ENCODE measurements at places on chromosomes 11 and 22.

DNA sequence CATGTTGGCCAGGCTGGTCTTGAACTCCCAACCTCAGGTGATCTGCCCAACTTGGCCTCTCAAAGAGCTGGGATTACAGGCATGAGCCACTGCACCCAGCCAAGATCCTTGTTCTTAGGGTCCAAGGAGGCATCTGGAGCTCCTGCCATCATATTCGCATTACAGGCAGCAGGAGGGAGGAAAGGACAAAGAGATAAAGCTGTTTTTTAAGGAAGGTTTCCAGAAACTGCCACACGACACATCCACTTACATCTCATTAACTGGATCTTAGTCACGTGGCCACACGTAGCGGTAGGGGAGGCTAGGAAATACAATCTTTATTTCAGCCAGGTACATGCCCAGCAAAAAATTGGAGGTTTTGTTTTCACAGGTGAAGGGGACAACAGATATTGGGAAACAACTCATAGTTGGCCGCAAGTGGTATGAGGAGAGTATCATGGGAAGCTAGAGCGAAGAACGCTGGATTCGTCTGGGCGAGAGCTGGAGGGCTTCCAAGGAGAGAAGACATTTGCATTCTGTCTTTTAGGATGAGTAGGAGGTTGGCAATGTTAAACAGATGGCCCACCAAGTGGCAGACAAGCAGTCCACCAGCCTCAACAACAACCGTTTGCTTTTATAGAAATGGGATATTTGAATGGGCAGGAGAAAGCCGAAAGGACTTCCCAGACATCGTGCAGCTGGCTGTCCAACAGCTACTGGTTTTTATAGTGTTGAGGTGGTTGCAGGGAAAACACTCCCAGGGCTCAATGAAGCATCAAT lies 39.2 kb upstream of the DMC1 start:
- no peak for DNase-seq

- no peak for DNase-seq
These were observed 79.9 kb upstream of the RAB1B start for GRCh38 chr11:66188580-66188979.

- peak; percentile 24 for DNase-seq
These were observed 53.3 kb upstream of the CLDN5 start for GRCh38 chr22:19577422-19577966.

DNA sequence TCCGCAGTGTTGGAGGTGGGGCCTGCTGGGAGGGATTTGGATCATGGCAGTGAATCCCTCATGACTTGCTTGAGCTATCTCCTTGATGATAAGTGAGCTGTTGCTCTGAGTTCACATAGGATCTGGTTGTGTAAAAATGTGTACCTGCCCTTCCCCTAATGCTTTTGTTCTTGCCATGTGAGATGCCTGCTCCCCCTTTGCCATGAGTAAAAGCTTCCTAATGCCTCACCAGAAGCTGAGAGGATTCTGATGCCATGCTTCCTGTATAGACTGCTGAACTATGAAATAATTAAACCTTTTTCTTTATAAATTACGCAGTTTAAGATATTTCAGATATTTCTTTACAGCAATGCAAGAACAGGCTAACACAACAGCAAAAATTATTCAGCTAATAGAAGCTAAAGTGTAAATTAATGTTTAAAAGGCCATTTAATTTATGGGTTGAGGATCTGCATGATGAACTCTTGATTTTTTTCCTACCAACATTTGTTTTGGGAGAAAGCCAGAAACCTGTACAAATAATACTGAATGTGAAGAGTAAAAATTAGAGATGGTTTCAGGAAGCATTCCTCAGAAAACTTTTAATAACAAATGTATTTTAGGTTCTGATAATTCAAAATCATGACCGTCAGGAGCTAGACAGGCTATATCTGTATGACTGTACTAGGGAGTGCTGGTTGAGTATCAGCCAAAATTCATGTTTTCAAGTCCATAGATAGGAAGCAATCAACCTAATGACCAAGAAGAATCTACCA lies 177.5 kb upstream of the GRIA4 start:
- DNase-seq = no peak

GRCh38 chr11:132254906-132255305 lies 884.5 kb downstream of the NTM start:
- no peak for DNase-seq

- DNase-seq = no peak
These were observed 16.0 kb upstream of the LINC01488 start for GRCh38 chr11:69465236-69466000.

DNA sequence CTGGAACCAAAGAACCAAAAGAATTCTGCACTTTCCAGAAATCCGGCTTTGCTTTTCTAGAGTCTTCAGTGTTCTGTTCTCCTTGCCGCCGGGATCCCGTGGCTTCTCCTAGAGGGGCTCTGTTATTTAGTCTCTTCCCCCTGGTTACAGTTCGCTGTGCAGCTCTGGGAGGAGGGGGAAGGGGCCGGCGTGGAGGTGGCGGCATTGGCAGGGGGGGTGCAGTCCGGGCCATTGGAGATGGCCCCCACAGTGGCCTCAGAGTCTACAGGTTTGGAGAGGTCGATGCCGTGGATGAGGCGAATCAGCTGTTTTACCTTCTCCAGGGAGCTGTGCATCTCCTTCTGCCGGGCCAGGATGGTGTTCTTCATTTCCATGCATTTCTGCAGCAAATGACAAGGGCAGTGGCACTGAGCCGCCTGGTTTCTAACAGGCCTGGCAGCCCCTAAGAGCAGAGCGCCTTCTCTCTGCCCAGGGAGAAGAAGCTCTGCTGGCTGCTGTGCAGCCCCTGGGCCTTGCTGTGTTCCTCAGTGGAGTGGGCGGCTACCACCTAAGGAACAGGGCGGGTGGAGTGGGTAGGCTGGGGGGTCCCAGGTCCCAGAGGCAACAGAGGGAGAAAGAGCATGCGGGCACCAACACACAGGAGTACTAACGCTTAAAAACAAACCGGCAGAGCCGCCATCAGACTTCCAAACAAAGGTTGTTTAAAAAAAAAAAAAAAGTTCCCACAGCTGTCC lies 11.6 kb downstream of the LARGE2 start:
- DNase-seq = no peak

GRCh38 chr11:47242596-47243192 lies 5.9 kb downstream of the ACP2 start:
- no peak for DNase-seq

- DNase-seq = no peak
These were observed 51.6 kb downstream of the GRAMD1B start for GRCh38 chr11:123481640-123482039.

DNA sequence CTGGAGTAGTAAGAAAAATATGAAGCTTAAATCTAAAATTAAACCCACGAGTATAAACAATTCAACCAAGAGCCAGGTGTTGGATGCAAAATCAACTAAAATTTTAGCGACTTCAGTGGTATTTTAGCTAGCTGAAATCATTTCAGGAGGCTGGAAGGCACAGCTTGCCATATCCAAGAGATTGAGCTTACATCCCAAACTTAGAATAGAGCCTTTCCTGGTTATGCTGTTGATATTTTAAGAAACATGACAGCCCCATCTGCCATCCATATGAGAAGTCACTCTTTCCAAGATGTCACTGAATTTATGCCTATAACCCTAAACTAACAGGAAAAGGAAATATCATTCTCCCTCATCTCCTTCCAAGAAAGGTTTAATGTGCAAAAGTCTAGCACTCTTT lies 334.0 kb downstream of the KCNA4 start:
- DNase-seq = no peak

DNA sequence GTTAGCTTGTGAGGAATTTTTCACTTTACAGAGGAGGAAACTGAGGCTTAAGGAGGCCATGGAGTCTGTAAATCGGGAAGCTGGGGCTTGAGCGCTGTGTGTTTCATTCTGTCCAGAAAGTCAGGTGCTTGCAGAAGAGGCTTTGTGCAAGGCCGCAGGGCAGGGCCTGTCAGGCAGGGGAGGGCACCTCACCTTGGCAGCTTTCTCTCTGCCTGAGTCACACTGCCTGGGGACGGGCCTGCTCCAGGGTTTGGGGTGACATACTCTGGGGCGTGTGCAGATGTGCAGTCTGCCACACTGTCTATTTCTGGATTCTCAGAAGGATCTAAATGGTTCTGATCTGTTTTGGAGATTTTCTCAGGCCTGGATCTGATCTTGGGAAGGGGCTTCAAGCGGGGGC lies 8.4 kb downstream of the INCENP start:
- no peak for DNase-seq

- DNase-seq = no peak
These were observed 25.9 kb upstream of the FBLN1 start for GRCh38 chr22:45476814-45477213.

DNA sequence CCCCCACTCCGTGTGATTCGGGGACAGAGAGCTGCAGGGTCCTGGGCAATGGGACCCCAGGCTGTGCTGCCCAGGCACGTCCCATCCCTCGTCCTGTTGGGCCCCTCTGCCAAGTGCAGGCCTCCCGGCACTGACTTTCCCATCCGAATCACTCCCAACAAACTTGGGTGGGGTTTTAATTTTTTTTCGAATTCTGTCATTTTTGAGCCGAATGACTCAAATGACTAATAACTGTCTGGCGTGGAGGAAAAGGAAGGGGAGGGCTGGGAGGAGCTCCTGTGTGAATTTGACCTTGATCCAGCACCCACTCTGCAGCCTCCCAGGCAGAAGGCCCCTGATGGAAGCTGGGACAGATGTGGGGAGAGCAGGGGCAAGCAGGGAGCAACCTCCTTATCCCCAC lies 1173.2 kb downstream of the BRD1 start:
- DNase-seq = no peak

- no peak for DNase-seq
These were observed 15.4 kb downstream of the PPM1F start for GRCh38 chr22:21937041-21937820.

DNA sequence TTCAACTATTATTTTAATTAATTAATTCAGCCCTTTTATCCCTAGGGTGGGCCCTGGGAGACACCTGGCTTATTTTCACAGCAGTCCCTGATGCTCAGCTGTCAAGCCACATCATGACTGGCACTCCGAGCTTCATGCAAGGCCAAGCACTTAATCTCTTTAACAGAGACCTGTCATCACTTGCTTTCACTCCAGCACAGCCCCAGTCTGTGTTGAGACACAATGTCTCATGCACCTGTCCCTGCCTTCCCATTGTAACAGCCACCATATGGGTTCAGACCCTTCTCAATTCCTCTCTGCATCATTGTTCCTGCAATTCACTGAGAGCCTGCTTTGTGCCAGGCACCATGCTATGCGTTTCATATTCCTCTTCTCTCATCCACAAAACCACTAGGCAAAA lies 222.2 kb upstream of the TENM4 start:
- no peak for DNase-seq

GRCh38 chr11:105155679-105156078 lies 16.1 kb upstream of the CARD18 start:
- peak; percentile 17 for DNase-seq

DNA sequence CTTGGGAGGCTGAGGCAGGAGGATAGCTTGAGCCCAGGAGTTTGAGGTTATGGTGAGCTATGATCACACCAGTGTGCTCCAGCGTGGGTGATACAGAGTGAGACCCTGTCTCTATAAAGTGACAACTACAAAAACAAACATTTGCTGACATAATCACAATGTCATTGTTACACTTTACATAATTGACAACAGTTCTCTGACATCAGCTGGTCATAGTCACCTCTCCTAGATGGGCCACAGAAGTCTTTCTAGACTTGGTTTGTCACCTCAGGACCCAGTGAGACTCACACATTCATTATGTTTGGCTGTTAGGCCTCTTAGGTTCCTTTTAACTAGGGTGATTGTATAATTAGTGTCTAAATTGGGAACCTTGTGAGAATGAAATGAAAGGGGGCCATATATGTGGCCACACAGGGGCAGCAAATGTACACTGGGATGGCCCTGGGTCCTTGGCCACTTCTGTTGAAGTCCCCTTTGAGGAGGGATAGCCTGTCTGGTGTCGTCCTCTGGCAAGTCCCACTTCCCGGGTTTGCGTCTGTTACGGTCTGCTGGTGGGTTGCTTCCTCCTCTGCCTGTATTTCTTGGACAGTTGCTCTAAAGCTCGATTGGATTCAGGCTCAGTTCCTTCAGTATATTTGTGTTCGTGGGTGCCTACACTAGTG lies 5.8 kb upstream of the PPIL2 start:
- no peak for DNase-seq

DNA sequence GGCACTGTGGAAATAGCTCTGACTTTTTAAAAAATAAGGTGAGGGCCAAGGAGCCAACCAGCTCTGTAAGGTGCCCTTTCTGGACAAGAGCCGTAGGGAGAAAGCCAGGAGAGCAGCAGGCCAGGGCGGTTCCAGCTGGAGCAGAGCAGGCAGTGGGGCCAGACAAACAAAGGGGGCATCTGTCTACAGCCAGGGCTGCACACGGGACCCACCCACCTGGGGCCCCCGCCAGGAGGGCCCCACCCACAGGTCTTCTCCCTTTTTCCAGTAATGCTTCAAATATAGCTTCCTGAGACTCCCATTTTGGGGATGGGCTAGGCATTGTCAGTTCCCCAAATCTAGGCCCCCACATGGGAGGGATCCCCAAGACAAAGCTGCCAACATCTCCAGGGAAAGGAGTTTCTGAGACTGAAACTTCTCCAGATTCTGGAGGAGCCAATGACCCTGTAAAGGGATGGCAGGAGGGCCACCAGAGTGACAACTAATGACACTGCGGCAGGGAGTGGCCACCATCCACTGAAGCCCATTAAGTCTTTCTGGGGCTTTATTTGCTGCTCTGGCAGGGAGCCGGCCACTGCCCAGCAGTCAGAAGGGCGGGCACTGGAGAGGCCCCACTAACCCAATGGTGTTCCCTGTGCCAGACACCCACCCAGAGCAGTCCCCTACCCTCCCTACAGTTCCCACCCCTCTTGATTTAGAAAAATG lies 1.9 kb downstream of the ZFTA start:
- DNase-seq = no peak

- DNase-seq = no peak
These were observed 8.9 kb upstream of the PRR5 start for GRCh38 chr22:44693145-44693544.

- DNase-seq = peak; percentile 49
These were observed 571 bp downstream of the FAR1 start for GRCh38 chr11:13668957-13669521.

DNA sequence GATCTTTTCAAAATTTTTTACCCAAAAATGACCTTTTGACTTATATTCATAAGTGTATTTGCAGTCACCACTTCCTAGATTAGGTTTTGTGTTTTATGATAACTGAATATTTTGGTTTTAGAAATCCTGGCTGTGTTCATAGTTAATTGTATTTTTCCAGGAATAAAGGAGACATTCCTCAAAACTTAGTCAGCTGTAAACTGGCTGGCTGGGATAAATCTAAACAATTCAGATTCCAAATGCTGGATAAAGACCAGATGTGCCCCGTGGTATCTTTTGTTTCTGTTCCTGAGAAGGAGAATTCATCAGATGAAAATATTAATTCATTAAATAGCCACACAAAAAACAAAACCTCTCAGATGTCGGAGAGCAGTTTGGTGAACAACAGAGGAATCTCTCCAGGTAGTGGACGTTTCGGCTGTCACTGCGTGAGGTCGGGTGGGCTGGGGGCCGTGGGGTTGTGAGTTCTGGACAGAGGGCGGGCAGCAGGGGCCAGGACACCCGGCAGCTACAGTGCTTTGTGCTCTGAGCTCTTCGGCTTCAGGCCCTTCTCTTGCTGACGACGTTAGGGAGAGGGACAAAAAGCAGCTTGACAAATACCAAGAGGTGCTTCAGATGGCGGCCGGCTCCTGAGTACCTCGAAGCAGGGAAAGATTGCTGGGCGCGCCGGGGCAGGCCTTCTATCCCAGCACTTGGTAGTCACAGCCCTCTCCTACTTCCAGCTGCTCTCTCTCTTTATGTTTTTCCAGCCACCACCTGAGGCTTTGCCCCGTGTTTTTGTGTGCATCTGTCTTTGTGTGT lies 24.6 kb downstream of the MOV10L1 start:
- no peak for DNase-seq

GRCh38 chr11:63889344-63889743 lies 27.6 kb downstream of the RCOR2 start:
- DNase-seq = no peak

- no peak for DNase-seq
These were observed 4.0 kb downstream of the RPL3 start for GRCh38 chr22:39315389-39315788.

Data from GM23338 (cell line).